ENCODE measurements at places on chromosomes 3 and 15.
A peak's percentile ranks its signal among the peaks of the same experiment; 100 is the strongest.

- no peak for DNase-seq
These were observed 71.8 kb downstream of the GAP43 start for GRCh38 chr3:115695090-115695489.

DNA sequence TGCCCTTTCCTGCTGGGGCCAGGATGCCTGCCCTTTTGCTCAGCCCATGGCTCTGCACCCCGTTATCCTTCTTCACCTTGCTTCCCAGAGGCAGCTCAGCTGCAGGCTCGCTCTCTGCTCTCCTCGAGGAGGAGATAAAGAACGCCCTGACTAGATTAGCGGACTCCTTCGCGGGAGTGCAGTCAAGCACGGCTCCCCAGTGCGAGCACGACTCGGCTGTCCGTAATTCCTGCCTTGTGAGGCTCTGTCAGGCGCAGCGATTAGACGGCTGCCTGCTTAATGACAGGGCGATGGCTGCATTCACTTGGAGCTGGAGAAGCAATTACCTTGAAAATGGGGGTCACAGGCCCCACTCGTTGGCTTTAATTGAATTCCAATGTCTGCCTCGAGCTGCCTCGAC, 25.9 kb downstream of the TLE3 start:
- no peak for DNase-seq

- DNase-seq, result no peak
These were observed 4.1 kb upstream of the CHRNA3 start for GRCh38 chr15:78624651-78625590.

DNA sequence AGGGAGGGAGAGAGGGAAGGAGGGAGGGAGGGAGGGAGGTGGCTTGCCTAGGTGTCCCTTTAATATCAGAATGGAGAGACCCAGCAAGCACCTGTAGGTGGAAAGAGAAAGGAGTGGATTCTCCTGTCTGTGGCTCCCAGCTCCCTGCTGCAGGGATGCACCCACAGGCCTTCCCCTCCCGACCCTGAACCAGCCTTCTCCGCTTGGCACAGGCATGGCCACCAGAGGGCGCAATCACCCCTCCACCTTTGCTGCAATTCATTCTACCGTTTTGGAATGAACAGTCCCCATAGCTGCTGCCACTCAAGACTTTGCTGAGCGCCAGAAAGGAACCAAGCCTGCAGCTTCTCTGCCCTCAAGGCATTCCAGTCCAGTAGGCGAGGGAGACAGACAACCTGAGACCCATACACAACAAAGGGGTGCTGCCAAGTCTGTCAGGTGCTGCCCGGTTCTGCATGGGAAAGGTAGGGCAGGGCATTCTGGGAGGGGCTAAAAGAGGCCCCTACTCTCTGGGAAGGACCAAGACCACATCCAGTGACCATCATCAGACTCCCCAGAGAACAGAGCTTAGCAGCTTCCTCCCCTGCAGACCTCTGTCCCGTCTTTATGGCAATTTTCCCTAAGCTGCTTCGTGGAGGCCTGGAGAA, 4.9 kb downstream of the TLR9 start:
- peak; percentile 63 for DNase-seq

- no peak for DNase-seq
These were observed 255.8 kb upstream of the CDIN1 start for GRCh38 chr15:36323615-36324014.

DNA sequence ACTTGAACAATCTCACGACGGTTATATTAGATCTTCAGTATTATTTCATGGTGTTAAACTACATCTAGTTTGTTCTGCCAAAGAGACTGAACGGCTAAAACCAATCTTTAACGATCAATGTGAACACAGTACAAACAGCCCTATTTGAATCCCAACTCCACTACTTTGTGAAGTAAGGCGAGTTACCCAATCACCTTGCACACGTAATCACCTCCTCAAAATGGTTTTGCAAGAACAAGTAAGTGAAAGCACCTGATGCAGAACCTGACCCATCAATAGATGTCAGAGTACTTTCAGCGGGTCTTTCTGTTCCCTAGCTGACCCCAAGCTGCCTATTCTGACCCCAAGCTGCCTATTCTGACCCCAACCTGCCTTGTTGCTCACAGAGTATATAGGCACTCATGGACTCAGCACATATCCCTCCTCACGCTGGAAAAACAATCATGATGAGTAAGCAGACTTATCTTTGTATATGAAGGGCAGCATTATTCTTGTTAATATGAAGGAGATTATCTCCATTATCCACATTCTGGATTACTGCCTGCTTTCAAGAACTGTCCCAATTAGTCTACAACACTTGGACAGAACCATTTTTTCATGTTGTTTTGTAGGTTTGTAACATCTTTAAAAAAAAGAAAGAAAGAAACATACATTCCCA, 3.7 kb downstream of the KPNA1 start:
- no peak for DNase-seq

DNA sequence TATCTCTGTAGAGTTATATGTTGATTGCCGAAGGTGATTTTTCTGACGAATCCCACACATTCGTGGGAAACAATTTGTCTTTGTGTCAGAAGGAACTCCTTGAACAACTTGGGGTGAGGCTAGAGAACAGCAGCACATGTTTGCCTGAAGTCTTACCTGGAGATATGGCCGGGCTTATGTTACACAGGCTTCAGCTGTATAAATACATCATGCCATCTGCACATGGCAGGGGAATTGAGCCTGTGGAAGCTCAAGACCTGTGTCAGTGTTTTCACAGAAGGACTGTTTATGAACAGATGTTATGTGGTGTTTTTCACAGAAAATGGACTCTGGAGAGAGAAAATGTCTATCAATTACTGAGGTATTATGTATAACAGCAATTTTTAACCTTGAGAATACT, 203.6 kb upstream of the MDFIC2 start:
- DNase-seq, result no peak

GRCh38 chr15:60510006-60510405, 31.1 kb upstream of the ICE2 start:
- DNase-seq, result no peak
